ENCODE measurements at places on chromosomes 12 and 14.
A peak's percentile ranks its signal among the peaks of the same experiment; 100 is the strongest.

DNA sequence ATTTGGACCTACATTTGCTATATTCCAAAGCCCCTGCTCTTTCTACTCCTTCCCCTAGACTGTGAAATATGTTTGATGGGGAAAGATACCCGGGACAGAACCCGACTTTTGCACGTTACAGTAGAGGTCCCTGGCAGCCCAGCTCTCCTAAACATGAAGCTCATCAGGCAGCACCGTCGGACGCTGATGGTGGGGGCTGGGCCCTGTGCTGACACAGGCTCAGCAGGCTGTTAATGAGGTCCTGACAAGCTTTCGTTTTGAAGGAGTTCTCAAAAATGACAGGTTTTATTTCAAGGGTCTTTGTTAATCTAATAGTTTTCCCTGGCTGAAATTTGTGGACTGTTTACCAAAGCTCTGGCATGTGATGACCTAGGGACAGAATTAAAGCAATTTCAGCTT lies 102.3 kb downstream of the SLC25A47 start:
- no peak for DNase-seq

GRCh38 chr14:83379436-83379835 lies 1845.8 kb upstream of the SEL1L start:
- DNase-seq: no peak

- DNase-seq: no peak
These were observed 142.3 kb upstream of the TMCC3 start for GRCh38 chr12:94792693-94793092.

GRCh38 chr12:69523433-69524330 lies 53.5 kb downstream of the FRS2 start:
- no peak for DNase-seq

DNA sequence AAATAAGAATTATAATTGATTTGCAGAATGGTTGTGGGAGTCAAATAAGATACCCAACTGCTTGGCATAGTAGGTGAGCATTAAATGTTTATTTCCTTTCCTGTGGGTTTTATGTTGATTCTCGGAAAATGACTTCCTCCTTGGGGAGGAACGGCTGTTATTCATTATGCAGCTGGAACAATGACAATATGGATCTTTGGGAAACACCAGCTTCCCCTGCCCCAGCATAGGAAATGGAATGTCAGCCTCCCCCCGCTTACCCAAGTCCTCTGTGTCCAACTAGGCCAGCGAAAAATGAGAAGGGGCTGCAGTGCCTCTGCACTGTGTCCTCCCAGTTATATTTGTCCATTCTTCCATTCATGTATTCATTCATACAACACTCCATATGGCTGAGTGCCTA lies 11.7 kb upstream of the CCDC177 start:
- DNase-seq: no peak

DNA sequence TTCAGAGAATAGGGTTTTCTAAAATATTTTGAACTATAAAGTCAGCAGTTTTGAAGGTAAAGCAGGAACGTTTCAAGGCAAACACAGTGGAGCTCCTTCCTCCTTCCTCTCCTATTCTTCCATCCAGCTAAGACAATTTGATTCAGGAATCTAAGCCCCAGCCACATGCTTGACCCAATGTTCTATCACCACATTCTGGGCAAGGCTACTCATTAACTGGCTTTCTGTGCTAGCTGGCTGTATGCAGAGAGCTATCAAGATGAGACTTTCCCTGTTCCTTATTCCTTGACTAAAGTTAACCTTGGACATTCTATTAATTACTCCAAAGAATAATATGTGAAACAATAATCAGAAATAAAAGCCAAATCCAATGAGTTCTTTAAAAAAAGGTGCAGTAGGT lies 266.9 kb downstream of the NOVA1 start:
- DNase-seq: no peak

DNA sequence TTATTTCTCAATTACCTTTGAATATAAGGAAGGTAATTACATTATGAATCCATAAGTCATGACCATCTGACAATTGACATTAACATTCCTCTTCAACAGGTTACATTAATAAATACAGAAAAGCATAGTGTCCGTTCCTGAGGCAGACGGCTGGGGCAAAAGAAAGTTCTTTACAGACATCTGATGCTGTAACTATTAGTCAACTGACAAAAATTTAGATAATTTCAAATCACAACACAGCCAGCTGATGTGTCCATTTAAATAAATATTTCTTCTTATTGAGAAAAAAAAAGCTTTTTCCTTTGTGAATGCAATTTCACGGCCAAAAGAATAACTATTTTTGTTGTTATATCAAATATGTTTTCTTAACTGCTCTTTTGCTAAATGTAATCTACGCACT lies 9.2 kb upstream of the PYROXD1 start:
- DNase-seq: no peak

DNA sequence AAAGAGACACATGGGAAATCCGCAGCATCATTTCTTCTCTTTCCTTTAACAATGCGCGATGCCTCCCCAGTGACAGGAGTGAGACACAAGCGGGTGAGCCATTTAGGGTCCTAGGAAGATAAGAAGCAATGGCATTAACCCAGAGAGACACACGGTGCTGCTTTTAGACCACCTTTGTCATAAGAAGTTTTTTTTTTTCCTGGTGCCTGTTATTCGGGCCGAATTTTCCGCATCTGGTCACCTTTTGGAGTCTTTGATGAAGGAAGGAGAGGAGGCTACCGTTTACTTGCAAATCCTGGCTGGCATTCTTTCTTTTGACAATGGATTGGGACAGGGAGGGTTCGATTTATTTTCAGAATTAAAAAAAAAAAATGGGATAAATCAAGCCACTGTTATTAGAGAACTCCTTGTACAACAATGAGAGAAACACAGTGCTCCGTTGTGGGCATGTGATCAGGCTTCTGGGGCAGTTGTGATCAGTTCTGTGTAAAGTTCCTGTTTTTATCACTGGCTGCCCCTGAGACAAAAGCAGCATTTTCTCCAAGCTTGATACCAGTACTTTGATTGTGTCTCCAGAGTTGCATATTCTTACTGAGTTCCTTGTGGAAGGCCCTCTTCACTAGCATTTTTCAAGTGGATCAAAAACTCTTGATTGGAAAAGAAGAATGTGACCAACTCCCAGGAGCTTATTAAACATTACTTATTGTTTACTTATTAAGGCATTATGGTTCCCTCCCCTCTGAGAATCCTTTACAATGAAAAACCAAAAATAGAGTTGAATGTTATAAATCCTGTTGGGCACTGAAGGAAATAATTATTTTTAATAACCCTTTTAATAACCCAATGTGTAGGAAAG lies 1.1 kb downstream of the DIP2B start:
- DNase-seq: peak; percentile 10

GRCh38 chr12:70060634-70061033 lies 182.6 kb upstream of the CNOT2 start:
- DNase-seq: no peak

DNA sequence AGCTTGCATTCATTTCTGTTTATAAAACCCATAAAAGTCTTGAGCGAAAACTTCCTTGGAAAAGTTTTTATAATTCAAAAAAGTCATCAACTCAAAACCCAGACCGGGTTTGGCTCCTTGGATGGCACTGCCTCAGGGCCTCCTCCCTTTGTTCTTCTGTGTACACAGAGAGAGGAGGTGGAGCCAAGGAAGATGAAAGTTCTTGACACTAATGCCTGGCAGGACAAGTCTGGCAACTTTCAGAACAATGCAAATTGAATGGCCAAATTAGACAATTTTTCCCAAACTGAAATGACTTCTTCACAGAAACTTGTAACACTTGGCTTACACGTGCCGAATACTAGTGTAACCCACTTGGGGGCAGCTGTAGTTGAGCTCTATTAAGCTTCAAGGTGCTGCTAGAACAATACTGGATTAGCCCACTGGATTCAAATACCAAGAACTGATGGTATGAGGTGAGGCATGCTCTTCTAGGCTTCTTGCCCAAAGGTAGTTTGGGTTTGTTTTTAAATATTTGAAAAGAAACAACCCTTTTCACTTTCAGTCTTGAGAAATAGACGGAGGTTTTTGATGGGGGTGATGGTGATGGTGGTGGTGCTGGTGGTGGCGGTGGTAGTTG lies 86.6 kb upstream of the FRMD6 start:
- no peak for DNase-seq

DNA sequence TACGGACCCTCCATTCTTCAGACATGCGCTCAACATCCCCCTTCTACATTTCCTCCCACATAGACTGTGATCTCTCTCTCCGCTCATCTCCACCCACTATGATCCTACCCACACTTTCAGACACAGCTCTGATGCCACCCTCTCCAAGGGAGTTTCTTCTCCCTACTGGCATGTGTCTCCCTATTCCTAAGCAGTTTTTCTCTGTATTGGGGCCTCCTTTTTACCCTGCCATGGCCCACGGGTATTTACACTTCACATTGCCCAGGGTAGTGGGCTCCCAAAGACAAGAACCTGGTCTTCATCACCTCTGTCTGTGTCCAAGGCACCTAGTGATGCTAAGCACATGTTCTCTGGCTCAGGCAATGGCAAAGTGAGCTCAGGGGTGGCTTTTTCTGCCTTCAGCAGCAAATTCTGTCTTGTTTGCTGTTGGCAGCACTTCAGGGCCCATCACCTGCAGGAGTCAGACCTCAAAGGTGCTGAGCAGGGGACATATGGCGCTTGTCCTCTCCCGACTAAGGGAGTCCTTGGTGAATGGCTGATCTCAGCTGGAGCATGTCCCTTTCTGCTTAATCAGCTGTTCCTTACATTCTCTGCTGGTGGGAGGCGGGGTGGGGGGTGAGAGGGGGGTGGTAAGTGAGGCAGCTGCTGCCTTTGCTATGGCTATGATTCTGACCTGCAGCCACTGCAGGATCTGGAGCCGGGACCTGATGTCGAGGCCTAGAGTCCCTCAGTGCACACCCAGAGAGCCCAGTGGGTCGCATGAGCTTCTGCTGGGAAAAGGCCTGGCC lies 256.8 kb downstream of the PCNX1 start:
- DNase-seq: no peak

GRCh38 chr12:81699551-81699950 lies 59.6 kb downstream of the PPFIA2 start:
- DNase-seq: no peak

GRCh38 chr12:57745485-57745881 lies 644 bp downstream of the TSPAN31 start:
- peak; percentile 9 for DNase-seq

DNA sequence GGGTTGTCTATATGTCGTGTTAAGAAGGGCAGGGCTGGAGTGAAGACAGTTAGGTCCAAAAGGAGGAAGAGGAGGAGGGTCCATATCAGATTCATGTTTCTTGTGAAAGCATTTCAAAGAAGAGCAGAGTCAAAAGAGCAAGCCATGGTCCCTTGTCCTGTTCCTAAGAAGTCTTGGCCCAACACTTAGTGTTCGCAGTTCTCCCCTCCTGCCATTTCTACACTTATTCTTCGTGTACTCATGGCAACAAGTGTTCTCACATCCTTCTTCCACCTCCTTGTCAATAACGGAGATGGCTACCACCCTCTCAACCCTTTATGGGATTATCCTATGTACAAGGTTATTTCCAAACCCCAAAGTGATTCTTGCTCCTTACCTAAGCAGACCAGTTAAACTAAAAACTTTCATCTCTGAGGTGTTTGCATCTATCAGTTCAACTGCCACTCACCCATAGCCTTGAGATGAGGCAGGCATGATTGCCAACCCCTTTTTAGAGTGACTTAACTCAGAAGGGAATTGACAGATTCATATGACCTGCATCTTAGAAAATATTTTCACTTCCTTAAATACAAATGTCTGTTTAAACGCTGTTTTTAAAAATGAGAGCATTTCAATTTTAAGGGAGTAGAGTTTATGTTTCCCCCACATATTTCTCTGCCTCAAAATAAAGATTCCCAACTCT lies 19.8 kb upstream of the RNASE2 start:
- DNase-seq: no peak

GRCh38 chr12:32084017-32084688 lies 22.5 kb upstream of the BICD1 start:
- DNase-seq: no peak

DNA sequence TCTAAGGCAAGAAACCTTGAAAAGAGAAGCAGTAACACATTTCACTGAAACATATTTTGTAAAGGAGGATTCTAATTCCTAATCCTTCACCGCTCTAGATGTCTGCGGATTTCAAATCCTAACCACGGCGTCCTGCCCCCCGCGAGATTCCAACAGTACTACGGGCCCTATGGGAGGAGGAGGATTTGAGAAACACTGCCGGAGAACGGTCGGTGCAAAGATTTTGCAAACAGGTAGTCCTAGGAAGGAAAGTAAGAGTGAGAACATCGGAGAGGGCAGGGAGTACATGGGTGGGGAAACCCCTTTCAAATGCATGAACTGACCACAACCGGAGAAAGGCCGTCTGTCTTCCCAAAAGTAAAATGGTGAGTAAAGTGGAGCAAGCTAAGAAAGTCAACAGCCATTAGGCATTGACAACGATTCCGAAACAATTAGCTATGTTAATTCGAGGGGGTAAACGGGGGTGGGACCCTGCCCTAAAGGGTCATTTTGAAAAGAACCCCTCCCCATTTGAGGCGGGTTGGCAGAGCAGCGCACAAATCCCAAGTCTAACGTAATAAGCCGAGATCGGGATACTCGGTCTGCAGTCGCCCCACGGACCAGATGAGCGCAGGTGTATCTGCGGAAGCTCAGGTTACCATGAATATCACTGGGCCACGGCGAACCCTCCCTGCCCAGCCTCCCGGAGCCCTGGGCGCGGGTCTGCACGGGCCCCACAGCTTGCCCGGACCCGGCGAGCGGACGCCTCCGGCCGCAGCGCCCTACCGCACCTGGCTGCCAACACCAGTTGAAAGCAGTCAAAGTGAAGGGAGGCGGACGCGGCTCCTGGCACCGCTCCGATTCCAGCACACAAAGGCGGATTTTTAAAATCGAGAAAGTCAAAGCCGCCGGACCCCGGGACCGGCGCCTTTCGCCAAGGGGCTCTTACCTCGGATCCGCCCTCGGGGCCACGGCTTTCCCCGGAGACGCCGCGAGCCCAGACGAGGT lies 662 bp downstream of the EPS8 start:
- peak; percentile 4 for DNase-seq

DNA sequence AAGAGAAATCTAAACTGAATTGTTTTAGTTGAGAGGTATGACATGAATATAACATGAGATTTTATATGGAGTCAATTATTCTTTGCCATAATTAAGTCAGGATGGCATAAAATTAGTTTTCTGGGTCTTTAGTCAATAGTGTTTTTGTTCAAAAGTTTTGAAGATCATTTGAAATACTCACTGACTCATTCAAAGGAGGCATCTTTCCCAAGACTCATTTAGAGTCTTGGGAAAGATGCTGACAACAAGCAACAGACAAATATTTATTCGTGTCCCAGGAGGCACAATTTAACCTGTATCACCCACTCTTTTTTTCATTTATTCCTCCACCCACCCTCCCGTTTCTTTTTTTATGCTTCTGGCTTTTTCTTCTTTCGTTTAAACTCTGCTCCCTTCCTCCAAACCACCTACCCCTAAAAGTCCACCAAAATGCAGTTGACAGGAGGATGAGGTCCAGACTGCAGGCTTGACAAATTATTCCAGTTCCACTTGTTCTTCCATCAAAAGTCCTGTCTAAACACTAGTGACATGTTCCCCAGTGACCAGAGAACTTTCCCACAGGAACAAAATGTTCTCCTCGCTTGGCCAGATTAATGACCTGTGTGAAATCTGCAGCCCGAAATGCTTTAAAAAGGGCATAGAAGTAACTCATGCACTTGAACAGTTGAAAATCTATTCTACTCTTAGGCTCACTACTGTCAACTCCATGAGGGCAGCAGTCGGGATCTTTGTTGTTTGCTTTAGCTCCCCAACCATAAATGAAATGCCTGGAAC lies 43.3 kb upstream of the CSRP2 start:
- no peak for DNase-seq

- no peak for DNase-seq
These were observed 97.1 kb upstream of the DAAM1 start for GRCh38 chr14:59091404-59091803.

GRCh38 chr14:106843951-106844483 lies 1317.6 kb downstream of the TMEM121 start:
- DNase-seq: peak; percentile 31

GRCh38 chr12:71896205-71896882 lies 42.3 kb upstream of the TPH2 start:
- DNase-seq: no peak

Data from stimulated activated CD4-positive, alpha-beta T cell treated with anti-CD3 and anti-CD28 coated beads, Interleukin-4, amount 100 ng/mL, for 24 hours (primary cell).